ENCODE measurements at places on chromosomes 6 and 20.

- no peak for DNase-seq
Measured at GRCh38 chr6:142265476-142265875, 36.3 kb upstream of the ADGRG6 start.

- no peak for DNase-seq
Measured at GRCh38 chr6:11653028-11653583, 115.6 kb downstream of the TMEM170B start.

- no peak for DNase-seq
Measured at GRCh38 chr20:41261260-41261659, 56.3 kb downstream of the ZHX3 start.

GRCh38 chr6:37861452-37861851, 41.9 kb downstream of the ZFAND3 start:
- DNase-seq = no peak

DNA sequence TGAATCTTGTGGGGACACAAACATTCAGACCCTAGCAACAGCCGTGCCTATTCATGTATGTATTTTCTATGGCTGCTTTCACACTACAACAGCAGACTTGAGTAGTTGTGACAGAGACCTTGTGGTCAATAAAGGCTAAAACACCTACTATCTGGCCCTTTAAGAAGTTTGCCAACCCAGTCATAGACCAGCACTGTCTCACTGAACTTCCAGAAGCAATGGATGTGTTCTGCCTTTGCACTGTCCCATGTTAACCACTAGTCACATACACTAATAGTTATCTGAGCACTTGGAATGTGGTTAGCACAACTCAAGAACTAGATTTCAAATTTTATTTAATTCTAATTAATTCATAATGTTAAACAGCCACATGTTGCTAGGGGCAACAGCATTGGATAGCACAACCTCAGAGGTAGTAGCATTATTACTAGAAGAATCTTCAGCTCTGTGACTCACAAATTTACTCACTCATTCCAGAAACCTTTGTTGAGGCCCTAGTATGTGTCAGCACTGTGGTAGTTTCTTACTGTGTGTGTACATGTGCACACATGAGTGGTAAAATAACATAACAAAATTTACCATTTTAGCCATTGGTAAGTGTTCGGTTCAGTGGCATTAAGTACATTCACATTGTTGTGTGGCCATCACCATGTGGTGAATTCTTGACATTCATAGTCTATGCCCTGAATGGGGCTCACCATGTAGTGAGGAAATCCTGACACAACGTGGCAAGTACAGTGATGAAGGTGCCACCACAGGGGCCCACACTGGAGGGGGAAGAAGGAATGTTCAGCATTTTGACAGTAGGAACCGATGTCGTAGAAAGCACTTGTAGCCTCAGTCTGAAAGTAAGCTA, 107.3 kb downstream of the CEP57L1 start:
- DNase-seq = no peak

Data from head of caudate nucleus (tissue), 42 donors.